ENCODE measurements at places on chromosomes 1 and 21.

DNA sequence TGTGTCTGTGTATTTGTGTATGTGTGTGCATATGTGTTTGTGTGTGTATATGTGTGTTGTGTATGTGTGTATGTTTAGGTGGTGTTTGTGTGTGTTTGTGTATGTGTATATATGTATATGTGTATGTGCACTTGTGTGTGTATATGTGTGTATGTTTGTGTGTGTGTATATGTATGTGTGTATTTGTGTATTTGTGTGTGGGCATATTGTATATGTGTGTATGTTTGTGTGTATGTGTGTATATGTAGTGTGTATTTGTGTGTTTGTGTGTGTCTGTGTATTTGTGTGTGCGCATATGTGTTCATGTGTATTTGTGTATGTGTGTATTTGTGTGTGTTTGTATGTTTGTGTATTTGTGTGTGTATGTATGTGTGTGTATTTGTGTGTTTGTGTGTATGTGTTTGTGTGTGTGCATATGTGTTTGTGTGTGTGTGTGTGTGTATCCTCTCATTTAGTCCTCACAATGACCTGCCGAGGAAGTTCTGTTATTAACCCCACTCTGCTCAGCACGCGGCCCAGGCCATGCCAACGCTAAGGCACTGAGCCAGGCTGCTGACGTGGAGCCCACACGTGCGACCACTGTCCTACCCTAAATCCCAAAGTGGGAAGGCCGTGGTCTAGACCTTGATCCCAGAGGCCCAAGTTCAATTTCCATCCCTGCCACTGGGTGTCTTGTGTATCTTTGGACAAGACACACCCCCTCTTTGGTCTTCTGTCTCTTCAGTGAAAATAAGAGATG, 43.2 kb upstream of the TMEM51 start:
- no peak for DNase-seq

DNA sequence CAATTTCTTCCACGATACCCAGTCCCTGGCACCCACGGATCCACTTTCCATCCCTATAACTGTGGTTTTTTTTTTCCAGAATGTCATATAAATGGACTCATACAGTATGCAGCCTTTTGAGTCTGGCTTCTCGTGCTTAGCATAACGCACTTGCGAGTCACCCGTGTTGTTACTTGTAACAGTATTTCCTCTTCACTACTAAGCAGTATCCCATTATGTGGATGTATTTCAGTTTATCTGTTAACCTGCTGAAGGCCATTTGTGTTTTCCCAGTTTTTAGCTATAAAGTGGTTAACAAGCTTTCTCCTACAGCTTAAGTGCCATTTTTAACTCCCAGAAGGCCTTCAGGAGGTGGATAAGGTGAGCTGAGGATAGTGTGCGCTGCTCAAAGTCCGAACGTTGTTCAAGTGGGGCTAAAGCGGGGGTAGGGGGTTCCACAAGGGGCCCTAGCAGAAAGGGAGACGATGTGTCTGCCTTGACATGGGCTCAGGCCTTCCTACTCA, 829 bp downstream of the ADAR start:
- peak; percentile 13 for DNase-seq

DNA sequence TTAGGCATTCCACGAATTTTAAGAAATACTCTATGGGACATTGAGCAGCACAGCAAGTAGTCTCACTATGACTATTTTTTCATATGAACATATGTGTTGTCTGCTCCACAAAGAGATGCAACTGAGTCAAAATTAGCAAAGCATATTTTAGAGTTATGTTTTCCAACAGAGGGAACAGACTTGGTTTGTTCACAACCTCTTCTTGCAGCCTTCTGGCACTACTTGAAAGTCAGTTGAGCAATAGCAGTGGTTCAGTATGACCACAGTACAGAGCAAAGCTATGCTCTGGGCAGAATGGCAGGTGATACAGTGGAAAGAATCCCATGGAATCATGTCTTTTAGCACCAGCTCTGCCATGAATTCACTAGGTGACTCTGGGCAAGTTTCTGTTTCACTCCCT, 5.2 kb downstream of the CCN1 start:
- DNase-seq = peak; percentile 82

DNA sequence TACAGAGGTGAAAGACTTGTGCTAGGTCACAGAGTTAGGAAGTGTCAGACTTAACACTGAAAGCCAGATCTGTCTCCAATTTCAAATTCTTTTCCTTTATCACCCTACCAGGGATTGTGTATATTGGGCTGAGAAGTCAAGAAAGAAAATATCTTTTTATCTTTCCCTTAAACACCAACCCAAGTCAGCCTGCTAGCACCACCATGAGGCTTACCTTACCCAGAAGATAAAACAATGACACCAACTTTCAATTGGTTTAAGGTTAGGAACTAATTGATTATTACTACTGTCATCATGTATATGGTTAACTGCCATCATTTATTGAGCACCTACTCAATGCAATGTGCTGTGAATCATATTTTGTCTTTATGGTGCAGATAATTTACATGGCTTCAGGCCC, 178.9 kb upstream of the FOXD3 start:
- no peak for DNase-seq

DNA sequence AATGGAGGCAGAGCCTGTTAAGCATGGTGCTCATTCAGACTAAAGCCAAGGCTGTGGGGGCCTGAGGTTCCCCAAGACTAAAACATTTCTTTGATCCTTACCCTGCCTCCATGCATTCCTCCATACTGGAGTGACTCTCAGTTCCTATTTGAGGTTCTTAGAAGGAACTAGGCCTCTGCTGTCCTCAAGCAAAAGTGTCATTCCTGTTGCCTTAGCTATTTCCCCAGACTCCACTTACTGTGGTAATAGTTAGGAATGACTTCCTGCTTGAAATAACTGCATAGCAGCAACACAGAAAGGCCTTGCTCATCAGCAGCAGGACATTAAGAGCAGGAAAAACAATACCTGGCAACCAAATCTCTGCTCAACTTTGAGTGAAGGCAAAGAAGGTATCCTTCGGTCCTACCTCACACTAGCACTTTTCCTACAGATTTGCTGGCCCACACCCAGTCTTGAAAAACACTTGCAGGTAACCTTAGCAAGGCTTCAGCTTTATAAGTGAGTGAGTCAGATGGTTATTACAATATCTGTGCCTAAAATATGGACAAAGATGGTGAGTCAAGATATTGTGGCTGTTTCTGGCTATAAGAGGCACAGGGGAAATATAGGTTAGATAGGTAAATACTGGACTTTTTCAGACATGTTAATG, 14.8 kb downstream of the LRRC41 start:
- DNase-seq = no peak

- no peak for DNase-seq
These were observed 764 bp upstream of the SUMO3 start for GRCh38 chr21:44818640-44819011.

DNA sequence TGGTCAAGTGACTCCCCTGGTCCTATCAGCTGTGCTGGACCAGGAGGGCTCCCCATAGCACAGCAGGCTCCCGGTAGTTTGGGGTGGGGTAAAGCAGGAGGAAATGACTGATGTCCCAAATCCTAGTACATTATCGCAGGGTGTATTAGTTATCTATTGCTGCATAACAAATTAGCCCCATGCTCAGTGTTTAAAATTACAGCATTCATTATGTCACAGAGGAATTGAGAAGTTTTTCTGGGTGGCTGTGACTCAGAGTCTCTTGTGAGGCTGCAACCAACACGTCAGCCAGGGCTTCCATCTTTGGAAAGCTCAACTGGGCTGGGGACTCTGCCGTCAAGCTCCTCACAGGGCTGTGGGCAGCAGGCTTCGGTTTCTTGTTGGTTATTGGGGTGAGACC, 34.3 kb upstream of the LAPTM5 start:
- DNase-seq = no peak

- DNase-seq = no peak
These were observed 53.5 kb downstream of the FNBP1L start for GRCh38 chr1:93501399-93501798.

DNA sequence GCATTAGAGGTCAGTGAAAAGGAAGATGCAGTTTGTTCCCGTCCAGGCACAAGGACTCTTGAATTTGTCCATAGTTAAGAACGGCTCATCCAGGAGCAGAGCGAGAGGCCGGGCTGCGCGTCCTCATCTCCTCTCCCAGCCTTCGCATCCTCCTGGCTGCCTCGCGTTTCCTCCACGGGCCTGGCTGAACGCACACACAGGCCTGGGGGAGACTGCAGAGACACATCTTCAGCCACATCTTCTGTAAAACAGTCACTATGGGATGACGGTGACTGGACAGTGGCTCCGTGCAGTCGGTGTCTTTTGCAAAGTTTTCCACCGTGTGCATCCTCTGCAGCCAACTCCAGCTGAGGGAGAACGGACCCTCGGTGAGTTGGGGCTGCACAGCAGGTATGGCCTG, 89.7 kb downstream of the PSMG1 start:
- no peak for DNase-seq

- DNase-seq = no peak
These were observed 4.4 kb upstream of the AUNIP start for GRCh38 chr1:25863486-25864262.

DNA sequence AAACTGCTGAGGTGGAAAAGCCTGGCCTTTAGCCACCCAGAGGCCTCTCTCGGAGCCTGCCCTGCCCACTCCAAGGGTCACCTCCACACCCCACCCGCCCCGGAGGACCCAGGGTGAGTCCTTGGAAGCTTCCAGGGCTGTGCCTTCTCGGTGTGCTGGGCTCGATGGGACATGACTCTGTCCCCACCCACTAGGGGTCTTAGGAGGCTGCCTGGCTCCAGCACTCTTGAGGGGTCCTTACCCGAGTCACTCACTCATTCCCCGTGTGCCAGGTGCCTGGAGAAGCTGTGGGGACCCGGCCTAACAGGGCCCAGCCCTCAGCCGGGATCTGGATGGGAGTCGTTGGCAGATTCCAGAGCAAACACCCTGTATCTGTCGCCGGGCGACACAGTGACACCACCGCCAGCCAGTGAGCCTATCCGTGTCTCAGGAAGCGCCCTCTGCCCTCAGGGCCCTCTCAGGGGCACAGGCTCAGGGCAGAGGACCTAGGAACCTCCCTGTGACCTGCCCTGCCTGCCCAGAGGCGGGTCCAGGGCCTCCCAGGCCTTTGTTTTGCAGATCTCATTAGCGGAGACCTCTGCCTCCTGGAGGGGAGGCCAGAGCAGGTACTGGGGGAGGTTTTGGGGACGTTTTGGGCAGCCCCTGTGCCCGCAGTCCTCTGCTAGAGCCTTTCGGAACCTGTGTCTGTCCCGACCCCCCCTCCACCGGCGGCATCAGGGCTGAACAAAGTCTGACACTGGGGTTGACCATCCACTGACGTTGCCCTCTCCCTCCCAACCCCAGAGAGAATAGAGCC, 3.1 kb upstream of the PRKCZ start:
- no peak for DNase-seq

GRCh38 chr1:66951513-66951912, 26.7 kb downstream of the MIER1 start:
- peak; percentile 87 for DNase-seq

GRCh38 chr1:189216886-189217285, 1260.8 kb downstream of the BRINP3 start:
- DNase-seq = no peak

GRCh38 chr1:5296095-5296494, 641.7 kb downstream of the AJAP1 start:
- no peak for DNase-seq

DNA sequence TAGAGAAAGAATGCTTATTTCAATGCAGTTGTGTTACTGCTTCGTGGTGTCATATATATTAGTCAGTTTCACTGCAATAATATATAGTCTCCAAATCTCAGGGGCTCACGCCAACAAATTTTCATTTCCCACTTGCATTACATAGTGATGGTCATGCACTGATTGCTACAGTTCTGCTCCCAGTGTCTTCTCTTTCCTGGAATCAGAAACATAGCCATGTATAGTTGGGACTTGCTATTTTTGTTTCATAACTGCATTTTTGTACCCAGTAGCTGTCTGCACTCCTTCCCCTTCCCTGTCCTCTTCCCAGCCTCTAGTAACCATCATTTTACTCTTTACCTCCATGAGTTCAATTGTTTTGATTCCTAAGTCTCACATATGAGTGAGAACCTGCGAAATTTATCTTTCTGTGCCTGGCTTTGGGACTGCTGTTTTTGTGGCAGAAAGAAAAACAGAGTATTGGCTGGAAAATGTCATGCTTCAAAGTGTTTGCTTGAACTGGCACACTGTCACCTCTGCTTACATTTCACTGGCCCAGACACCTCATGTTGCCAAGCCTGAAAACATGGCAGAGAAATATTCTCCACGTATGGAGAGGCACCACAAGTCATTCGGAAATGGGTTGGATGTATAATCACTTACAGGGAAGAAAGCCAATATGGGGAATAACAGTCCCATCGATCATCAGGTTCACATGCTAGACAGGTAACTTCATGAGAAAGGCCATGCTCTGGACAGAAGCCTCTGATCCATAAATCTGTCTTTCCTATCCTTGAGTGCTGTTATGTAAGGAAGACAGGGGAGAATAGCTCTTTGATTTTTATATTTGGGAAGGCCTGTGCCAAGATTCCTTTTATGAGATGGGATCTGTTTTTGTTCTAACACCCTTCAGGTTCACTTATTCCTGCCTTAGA, 60.4 kb upstream of the BACH1 start:
- DNase-seq = no peak

- no peak for DNase-seq
These were observed 217.7 kb downstream of the GIPC2 start for GRCh38 chr1:78263459-78263858.

GRCh38 chr1:44855742-44856141, 12.7 kb upstream of the PTCH2 start:
- DNase-seq = no peak

DNA sequence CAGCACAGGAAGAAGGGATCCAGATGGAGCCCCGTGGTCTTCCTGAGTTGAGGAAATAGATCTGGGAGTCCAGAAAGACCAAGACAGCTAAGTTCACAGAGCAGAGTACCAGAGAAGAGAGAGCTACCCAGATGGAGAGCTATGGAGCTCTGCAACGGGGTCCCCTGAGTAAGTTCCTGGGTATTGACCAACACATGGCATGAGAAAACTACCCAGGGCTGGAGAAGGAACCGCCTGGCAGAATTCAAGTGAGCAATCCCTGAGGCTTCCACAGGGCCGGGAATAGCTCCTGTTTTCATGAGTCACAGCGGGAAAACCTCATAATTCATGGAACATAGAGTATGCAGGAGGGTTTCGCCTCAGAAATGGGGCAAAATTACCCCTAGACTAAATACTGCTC, 19.7 kb downstream of the STPG1 start:
- peak; percentile 94 for DNase-seq

DNA sequence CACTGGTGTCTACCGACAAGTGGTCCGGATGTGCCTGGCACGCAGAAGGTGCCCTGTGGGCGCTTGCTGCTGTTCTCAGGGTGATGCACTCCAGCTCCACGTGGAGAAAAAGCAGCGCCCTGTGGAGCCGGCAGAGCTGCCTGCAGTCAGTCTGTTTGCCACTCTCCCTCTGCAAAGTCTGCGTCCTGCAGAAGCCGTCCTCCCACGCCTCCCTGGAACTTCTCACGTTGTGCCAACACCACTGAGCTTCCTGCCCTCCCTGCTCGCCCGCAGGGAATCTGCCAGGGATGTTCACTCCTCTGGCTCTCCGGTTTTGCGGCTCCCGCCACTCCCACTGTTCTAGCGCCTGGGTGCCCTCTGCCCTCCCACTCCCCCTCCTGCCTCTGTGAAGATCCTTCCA, 19.8 kb upstream of the UBXN10 start:
- peak; percentile 76 for DNase-seq

Data from NCI-H226 (cell line).